Fibroblast of lung (primary cell): ENCODE measurements at places on chromosomes 2 and 18. TPM values are rescaled to one million over a fixed set of nuclear protein-coding genes. Genes with fewer than 3 reads are reported as not detected.

Gene KCTD1
- total RNA-seq, result 7.4 and 8.4 TPM in 2 replicates

GRCh38 chr2:112483831-112484230 is 1.9 kb downstream of the TTL start:
- no peak for DNase-seq

Gene BOK
- 38.5 and 42.4 TPM in 2 replicates for total RNA-seq

Gene LRRFIP1
- total RNA-seq, result 37.0 and 58.1 TPM in 2 replicates

- peak; percentile 48 for DNase-seq
Measured at GRCh38 chr2:222973237-222973636, 78.8 kb upstream of the KCNE4 start.

Gene HOXD3
- not detected in 2 replicates for total RNA-seq

Gene TTN
- 0.33 and 0.51 TPM in 2 replicates for total RNA-seq

Gene SLC19A3
- 0.17 and 1.0 TPM in 2 replicates for total RNA-seq

GRCh38 chr2:74576863-74577229 is 22.3 kb downstream of the DOK1 start:
- peak; percentile 90 for DNase-seq

DNA sequence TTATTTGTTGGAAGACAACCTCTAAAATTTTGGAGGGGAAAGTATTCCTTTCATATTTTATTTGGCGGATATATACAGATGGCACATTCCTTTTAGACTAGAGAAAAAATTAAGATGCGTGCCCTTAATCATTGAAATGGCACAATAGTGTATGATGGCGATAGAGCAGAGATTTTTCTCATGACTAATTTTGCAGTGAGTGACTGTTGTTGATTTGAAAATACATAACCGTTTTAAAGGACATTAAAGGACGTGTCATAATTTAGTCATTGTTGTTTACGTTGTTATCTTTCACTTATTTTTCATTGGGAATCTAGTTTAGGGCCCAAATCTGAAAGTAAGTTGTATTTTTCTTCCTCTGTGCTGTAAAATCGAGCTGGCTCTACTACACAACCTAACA is 61.7 kb downstream of the CERS6 start:
- no peak for DNase-seq

GRCh38 chr2:98795891-98796676 is 65.2 kb upstream of the MGAT4A start:
- DNase-seq, result no peak

GRCh38 chr2:99821572-99821971 is 320.8 kb downstream of the AFF3 start:
- DNase-seq, result peak; percentile 71

Gene TPO
- not detected in 2 replicates for total RNA-seq

Gene GPATCH11
- total RNA-seq, result 5.9 and 6.4 TPM in 2 replicates

DNA sequence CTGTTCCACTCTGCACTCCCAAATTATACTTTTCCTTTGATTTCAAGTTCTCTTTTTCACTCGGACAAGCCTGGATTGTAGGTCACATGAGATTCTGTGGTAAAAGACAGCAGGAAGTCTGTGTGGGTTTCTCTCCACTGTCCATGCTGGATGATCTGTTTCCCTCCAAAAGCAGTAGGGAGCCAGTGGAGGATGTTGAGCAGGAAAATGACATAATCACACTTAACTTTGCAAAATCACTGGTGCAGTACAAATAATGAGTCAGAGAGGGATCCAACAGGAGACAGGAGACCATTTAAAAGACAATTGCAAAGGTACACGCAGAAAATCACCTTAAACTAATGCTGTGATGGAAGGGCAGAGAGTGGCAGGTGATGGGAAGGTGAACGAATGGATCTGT is 301.3 kb downstream of the ZNF407 start:
- peak; percentile 32 for DNase-seq
